SIG-M5 (cell line): ENCODE measurements at places on chromosomes 11 and 22.

DNA sequence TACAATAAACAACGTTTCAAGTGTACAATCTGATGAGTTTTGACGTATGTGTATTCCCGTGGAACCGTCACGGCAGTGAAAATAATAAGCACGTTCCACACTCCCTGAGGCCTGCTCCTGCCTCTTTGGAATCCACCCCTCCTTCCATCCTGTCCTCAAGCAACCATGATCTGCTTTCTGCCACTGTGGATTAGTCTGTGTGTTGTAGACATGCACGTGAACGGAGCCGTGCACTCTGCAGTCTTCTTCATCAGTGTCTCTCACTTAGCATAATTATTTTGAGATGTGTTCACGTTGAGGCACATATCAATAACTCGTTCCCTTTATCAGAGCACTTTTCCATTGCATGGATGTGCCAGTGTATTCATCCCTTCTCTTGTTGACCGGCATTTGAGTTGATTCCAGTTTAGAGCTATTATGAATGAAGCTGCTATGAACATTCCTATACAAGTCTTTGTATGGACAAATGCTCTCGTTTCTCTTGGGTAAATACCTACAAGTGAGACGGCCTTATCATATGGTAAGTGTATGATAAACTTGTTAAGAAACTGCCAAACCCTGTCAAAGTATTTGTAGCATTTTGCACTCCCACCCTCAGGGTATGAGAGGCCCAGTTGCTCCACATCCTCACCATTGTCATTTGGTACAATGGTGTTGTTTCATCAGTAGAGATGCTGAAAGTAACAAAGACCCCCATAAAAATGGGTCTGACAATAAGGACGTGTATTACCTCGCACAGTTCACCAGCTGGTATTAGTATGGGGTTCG lies 102.8 kb upstream of the CRYBB3 start:
- DNase-seq = no peak

- DNase-seq = no peak
Measured at GRCh38 chr11:7251836-7252682, at the start of gene SYT9. TSS of gene SYT9 (plus strand) at chr11:7251904. CDS start at chr11:7252187, 283 bp downstream.

DNA sequence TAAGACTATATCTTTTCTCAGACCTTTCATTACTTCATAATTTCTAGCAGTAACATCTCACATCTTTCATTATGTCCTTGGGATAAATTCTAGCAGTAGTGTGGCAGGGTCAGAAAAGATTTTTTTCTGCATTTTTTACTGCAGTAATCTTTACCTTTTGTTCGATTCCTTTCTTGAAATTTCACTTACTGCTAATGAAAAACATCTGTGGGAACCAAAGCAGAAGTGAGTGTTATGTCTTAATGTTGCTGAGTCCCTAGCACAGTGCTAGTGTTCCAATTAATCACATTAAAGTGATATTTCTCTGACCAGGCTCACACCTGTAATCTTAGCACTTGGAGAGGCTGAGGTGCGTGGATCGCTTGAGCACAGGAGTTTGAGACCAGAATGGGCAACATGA lies 123.6 kb downstream of the EHF start:
- no peak for DNase-seq

- no peak for DNase-seq
Measured at GRCh38 chr11:44277196-44278090, 32.5 kb downstream of the ALX4 start.

DNA sequence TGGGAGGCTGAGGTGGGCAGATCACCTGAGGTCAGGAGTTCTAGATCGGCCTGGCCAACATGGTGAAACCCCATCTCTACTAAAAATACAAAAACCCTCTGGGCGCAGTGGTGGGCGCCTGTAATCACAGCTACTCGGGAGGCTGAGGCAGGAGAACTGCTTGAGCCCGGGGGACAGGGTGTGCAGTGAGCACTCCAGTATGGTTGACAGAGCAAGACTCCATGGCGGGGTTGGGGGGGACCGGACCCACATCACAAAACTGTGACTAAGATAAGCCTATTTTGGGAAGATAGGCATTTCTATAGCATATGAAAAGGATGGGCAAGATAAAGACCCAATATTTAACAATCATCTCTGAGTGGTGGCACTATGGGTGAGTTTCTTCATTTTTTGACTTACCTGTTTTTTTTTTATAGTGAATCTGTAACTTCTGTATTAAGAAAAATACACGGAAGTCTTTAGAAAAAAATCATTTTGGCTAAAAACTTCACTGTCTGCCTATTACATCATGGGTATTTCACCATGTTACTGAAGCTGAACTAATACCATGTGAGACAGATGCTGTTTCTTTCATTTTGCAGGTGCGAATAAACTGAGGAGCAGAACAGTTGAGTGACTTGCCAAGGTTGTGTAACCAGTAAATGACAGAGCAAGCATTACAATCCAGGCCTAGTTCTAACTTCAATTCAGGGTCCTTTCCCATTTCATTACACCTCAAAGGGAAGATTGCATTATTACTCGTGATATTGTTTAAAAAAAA lies 2.5 kb downstream of the CELF1 start:
- DNase-seq = no peak

DNA sequence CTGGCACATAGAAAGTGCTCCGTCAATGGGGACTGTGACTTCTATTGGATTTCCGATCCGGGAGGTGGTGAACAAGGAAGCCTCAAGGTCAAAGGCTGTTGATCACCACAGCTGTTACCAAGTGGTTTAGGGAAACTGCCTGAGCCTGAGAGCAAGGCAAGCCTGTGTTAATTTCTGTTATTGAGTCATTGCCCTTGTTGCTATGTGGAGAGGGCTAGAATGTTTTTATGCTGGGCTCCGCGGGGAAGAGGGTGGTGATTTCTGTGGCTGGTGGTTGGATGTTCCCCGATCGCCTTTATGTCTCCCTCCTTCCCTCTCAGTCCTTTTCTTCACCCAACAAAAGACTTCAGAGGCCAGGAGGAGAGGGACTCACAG lies 108.5 kb upstream of the ALX4 start:
- no peak for DNase-seq
